Stimulated activated CD8-positive, alpha-beta memory T cell treated with anti-CD3 and anti-CD28 coated beads, Interleukin-15, amount 100 ng/mL, for 1 hour (primary cell): ENCODE measurements at places on chromosomes 7 and 10.

DNA sequence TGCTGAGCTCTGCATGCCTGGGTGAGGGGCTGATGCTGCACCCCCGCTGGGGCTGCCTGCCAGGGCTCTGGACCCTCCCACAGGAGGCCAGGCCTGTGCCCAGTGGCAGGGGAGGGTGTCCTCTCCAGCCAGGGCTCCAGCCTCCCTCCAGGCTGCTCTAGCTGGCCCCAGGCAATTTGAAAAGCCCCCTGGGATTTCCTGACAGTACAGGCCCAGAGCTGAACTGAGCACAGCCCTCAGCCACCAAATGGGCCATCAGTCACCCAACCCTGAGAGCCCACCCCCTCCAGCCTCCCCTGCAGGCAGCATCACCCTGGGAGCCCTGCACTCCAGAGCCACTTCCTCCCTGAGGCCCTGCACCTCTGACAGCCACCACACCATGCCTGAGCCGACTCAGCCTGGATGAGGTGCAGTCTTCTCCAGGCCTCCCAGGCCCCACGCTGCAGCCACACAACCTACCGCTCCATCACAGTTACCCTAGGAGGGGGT, 101.8 kb upstream of the RET start:
- DNase-seq = no peak

DNA sequence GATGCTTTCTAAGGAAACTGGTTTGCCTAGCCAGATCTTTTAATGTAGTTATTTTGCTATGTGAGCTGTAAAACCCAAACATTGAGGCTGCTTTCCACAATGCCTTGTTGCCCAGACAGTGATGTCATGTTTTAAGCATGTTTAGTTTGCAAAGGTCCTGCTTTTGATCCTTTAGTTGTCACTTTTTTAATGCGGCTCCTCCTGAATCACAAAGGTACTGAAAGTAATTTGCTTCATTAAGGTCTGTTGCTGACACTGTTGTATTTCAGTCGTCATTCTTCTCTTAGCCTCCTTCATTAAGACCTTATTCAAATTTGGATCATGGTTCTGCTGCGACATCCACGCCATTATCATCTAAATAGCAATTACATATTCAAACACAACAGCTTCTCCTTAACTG, 10.6 kb downstream of the RPA3 start:
- no peak for DNase-seq

DNA sequence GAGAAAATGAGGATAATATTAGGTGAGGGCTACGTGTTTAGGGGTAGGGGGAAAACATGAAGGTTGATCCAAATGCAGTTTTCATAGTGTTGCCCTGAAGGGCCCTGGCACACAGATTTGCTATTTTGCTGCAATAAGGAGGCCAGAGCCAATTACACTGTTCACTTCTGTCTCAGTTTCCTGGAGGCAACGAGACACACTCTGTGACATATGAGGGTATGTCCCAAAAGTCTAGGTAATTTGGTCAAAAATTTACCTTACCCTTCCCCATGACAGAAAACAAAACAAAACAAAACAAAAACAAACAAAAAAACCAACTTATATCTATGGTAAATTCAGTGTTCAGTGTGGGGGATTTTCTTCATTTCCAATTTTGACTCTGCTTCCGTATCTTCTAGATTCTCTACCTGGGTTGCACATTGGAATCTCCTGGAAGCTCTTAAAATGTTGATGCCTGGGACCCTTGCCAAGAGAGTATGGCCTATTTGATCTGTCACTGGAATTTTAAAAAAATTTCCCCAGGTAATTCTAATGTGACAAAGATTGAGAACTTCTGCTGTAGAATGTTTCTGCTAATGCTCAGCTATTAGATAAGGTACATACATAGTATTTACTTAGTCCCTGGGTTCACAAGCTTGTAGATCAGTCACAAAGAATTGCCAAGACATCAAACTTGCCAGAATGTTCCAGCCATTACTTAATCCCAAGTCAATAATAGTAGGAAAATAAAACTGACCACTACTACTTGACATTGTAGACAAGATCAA, 139.5 kb downstream of the SEMA3E start:
- no peak for DNase-seq

DNA sequence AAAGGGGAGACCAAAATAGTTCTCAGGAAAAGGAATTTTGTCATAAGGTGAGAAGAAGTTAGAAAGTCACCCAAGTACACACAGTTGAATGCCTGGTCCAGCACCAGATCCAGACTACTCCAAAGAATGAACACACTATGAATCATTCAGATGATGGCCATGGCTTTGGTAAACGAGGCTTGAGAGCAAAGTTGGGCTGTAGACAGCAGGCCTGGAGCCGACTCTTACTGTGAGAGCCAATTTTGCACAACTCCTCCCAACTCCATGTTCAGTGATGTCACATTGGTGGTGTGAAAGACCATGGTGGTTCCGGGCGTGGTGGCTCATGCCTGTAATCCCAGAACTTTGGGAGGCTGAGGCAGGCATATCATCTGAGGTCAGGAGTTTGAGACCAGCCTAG, 131.6 kb downstream of the PKD1L1 start:
- no peak for DNase-seq

- DNase-seq = no peak
Observed at GRCh38 chr10:103188853-103189252, 4.2 kb downstream of the NT5C2 start.

GRCh38 chr7:44547536-44548231, 6.6 kb upstream of the NPC1L1 start:
- no peak for DNase-seq
